ENCODE measurements at places on chromosomes 6 and 20.

GRCh38 chr6:55669028-55669427 is 90.0 kb upstream of the HMGCLL1 start:
- no peak for DNase-seq

DNA sequence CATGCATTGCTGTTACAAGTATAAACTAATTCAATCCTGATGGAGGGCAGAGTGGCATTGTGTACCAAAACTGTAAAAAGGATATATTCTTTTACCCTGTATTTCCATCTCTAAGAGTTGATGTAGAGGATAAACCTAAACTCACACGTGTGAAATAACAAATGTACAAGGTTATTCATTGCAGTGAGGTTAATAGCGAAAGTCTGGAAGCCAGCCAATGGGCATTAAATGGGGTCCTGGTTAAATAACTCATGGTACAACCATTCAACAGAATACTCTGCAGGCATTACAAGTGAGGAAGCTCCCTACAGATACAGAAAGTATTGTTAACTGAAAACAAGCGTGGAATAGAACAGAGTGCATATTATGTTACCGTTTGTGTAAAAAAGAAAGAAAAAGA is 56.9 kb downstream of the BCAS1 start:
- no peak for DNase-seq

GRCh38 chr20:15342991-15343523 is 1005.6 kb upstream of the FLRT3 start:
- DNase-seq = no peak

- DNase-seq = no peak
Observed at GRCh38 chr6:150377211-150377781, 8.5 kb downstream of the IYD start.

DNA sequence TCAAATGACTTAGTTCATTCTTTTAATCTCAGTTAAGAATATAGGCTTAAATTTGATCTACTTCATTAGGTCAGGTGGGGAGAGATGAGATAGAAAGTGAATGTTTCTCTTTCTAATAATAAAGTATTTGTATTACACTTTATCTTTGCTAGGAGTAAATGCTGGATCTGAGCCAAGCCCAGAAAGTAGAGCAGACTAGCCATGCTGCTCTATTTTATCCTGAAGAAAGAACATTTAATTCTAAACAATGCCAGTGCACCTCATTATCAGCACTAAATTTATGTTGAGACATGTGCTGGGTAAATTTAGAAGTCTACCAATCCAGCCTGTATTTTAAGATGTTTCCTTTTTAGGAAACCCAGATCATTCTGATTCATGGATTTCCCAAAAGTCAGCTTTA is 43.5 kb downstream of the AKIRIN2 start:
- no peak for DNase-seq

- no peak for DNase-seq
Observed at GRCh38 chr6:73302339-73302738, 39.3 kb upstream of the KHDC1 start.

DNA sequence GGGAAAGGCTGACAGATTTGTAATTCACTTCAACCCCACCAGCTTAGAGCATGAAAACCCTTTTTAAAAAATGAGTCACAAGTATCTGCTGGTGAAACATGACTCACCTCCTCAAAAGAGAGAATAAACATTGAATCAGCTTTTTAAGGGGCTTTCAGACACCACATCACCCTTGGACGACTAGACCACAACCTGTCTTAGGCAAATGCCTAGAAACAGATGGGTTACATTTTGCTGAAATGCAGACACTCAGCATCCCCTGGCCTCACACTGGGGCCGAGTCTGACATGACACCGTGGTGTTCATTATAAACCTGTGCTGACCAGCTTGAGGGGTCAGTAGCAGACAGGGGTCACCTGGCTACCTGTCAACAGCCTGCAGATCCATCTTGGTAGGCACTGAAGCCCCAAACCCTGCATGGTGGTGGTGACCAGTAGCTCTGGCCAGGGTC is 175.3 kb upstream of the CST7 start:
- DNase-seq = no peak

Data from Karpas-422 (cell line).